Activated CD4-positive, alpha-beta T cell treated with anti-CD3 and anti-CD28 coated beads, Interleukin-2, Interleukin-4, amounts not matched to agents 100 ng/mL and 50 ng/mL, durations not matched to agents 16 hours and 8 hours (primary cell): ENCODE measurements at places on chromosomes 11 and 22.

DNA sequence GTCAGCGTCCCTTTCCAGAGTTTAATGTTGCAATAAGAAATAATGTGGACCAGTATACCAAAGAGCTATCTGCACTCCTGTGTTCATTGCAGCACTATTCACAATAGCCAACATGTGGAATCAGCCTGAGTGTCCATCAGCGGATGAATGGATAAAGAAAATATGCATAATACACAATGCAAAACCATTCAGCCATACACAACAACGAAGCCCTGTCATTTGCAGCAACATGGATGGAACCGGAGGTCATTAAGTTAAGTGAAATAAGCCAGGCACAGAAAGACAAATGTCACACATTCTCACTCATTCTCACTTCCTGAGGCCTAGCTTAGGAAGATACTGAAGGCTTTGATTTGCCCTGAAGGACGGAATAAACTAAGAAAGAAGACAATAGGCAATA, 22.1 kb downstream of the SLC5A4 start:
- no peak for DNase-seq

GRCh38 chr11:122004446-122004845, 111.6 kb downstream of the BLID start:
- no peak for DNase-seq

DNA sequence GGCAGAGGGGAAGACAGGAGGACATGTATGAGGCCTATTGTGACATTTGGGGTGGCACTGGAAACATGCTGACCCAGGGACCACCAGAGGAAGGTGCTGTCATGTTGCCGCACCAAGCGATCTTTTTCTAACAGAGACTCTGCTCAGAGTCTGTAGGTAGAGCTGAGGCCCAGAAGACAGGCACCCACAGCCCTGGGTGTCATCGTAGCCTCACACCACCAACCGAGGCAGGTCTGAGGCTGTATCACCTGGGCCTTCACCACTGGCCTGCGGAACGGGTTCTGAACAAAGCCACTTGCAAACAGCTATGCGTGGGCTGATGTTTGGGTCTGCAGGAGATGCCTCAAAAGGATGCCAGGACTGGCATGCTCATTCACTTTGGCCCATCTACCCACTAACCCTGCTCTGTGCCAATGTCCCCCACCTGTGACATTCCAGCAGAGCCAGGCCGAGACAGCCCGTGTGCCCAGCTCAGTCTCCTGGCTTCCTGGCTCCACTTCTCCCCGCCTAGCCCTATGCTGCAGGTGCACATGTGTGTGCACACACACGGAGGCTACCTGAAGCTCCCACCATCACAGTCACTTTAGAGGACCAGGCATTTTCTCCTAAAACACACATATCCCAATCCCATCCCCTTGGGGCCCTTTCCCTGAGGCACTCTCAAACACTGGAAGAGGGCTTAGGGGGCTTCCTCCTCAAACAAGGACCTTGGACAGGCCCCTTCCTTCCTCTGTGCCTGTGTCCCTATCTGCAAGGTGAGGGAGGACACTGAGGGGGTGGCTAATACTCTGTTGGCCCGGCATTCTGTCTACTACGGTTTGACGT, 3.6 kb downstream of the TRIM29 start:
- no peak for DNase-seq

- no peak for DNase-seq
Measured at GRCh38 chr11:497565-498296, 9.3 kb downstream of the RNH1 start.

DNA sequence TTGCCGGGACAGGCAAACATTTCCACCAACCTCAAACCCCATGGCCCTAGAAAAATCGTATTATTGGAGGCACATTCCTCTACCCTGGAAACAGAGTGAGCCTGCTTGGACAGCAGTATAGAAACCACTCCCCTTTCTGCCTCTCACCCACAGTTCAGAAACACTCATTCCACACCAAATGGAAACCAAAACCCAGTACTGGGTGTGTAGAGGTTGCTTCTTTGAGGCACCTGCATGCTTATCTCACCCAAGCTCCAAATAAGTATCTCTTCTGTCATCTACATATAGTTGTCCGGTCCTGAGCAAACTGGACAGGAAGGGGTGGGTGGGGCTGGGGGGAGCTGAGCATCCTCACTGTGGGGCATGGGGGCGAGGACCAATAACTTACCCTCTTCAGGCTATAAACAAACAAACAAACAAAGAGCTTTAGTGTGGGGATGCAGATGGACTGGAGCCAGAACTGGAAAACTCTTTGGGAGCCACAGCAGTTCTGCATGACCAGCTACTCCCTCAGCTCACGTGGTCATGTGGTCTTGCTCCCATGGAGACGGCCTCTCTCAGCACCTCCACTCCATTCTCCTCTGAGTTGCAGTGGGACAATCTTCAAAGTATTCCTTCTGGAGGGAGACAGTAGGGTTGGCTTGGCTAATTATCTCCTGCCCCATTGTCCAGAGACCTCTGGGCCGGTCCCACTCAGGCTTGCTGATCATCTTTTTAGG, 1.0 kb upstream of the PLAAT2 start:
- DNase-seq = peak; percentile 80

DNA sequence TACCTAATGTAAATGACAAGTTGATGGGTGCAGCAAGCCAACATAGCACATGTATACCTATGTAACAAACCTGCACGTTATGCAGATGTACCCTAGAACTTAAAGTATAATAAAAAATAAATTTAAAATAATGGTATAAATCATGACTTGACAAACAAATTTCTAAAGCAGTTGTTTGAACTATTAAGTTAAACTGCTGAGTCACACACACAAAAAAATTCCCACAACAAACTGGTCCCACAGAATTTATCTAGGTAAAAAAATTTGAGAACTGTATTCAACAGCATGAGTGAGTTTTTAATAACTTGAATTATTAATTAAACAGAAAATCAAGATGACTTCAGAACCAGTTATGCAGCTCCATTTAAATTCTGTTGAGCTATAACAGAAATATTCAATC, 186.0 kb upstream of the SOX6 start:
- no peak for DNase-seq

GRCh38 chr11:44899959-44900358, 50.7 kb downstream of the TP53I11 start:
- DNase-seq = no peak

DNA sequence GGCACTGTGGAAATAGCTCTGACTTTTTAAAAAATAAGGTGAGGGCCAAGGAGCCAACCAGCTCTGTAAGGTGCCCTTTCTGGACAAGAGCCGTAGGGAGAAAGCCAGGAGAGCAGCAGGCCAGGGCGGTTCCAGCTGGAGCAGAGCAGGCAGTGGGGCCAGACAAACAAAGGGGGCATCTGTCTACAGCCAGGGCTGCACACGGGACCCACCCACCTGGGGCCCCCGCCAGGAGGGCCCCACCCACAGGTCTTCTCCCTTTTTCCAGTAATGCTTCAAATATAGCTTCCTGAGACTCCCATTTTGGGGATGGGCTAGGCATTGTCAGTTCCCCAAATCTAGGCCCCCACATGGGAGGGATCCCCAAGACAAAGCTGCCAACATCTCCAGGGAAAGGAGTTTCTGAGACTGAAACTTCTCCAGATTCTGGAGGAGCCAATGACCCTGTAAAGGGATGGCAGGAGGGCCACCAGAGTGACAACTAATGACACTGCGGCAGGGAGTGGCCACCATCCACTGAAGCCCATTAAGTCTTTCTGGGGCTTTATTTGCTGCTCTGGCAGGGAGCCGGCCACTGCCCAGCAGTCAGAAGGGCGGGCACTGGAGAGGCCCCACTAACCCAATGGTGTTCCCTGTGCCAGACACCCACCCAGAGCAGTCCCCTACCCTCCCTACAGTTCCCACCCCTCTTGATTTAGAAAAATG, 1.9 kb downstream of the ZFTA start:
- no peak for DNase-seq

- no peak for DNase-seq
Measured at GRCh38 chr22:48720662-48721394, 1106.8 kb downstream of the BRD1 start.

- DNase-seq = peak; percentile 75
Measured at GRCh38 chr11:102293873-102294601, 23.2 kb upstream of the BIRC3 start.

DNA sequence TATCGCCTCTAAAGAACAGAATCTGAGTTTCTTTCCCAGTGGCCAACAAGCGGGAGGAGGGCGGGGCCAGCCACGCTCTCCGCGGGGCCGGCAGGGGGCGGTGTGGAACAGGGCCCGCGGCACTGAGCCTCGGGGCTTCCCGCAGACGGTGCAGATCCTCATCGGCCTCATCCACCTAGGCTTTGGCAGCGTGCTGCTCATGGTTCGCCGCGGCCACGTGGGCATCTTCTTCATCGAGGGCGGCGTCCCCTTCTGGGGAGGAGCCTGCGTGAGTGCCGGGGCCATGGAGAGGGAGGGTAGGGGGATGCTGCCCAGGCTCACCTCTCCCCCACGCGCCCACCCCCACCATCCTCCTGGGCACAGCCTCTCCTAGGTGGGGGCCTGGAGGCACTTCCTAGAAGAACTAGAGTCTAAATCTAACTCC, 10.7 kb downstream of the MS4A15 start:
- DNase-seq = no peak

- DNase-seq = no peak
Measured at GRCh38 chr22:49621601-49622210, 206.0 kb downstream of the BRD1 start.

DNA sequence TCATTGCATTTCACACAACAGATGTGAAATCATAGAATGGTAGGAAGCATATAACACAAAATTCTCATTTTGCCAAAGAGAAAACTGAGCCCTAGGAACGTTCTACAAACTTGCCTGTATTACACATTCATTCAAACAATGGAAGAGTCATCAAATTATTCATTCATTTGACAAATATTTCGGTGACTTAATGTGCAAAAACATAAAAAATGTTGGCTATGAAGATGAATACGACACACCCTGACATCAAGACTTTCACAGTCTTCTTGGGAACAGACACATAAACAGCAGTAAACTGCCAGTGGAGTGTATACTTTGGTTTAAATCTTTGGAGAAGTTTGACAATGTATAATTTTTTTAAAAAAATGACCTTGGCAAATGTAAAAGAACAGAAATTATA, 20.4 kb upstream of the C11orf87 start:
- DNase-seq = no peak

GRCh38 chr11:89477175-89477574, 14.0 kb downstream of the NOX4 start:
- DNase-seq = no peak

DNA sequence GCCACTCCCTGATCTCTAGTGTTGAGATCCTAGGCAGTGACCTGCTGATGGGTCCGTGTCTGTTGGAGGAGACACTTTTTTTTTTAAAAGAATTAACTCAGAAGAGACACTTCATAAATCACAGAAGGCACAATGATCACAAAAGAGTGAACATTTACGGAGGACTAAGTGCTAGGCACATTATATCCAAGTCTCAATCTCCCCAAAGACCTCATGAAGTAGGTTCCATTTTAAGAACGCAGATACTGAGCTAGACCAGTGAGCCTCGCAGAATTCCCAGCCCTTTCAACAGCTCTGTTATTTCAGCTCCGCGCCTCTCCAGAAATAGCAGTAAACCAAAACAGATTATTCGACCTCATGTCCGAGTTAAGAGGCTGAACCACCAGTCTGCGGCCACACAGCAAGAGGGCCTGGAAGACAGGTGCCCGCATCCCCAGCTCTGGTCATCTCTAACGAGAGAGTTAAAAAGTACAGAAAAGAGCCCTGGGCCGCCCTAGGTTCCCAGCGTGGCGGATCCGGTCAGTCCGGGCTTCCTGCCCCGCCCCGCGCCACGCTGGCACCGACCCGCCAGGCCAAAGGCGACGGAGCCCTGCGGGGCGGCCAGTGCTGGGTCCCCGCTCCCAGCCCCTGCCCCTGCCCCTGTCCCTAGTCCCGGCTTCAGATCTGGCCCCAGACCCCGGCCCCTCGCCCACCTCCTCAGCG, 612 bp downstream of the XBP1 start:
- no peak for DNase-seq

- DNase-seq = no peak
Measured at GRCh38 chr22:44670220-44670988, 31.6 kb upstream of the PRR5 start.

DNA sequence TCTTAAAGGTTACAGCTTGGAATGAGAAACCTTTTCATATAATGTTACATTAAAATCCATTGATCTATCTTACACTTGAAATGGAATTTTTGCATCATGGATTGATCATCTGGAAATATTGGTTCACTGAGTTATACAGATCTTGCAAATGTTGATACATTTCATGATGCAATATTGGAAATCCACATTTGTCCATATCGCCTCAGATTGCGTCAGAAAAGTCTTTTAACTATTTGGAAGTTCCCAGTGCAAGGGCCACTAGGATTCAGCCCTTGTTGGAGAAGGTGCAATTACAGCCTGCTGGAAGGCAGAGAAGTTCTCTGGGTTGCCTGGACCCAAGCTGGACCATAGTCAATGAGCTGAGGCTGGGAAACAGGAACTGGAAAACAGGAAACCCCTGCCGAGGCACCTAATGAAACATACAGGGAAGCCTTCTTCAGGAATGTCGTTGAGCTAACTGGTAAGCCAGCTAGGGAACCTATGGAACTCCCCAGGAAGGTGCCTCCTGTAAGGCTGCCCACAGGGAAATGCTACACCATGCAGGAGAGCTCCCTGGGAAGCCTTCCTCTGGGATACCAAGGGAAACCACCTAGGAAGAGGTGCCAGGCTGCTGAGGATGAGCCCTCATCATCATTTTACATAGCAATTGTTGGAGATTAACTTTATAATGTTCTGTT, 600.4 kb upstream of the CADM1 start:
- no peak for DNase-seq

DNA sequence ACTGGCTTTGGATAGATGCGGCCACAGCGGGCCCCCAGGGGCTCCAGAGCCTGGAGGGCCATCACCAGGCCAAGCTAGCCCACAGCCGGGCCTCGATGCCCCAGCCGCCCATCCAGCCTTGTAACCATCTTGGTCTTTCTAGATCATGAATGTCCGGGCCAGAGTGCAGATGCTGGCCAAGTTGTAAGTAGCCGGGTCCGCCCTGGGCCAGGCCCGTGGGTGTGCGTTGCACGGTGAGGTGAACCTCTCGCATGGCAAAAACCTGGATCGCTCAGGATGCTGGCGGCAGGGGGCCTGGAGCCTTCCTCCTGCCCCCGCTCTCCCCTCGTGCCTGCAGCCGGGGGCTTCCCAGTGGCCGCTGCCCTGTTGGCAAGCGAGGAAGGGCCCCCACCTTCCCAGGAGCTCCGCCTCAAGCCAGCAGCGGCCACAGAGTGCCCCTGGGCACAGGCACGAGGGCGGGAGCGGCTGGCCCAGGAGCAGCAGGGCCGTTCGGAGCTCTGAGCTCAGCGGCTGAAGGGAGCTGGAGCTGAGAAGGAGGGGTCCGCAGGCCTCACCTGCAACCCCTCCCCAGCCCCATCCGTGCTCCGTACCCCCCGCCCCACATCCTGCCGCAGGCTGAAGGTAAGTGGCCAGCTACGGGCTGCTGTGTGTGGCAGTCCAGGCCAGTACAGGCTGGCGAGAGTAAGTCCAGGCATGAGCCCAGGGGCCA, 10.9 kb upstream of the MRPL23 start:
- no peak for DNase-seq

GRCh38 chr11:129943036-129943435, 47.7 kb upstream of the NFRKB start:
- no peak for DNase-seq
